ENCODE measurements at places on chromosomes 11 and 22.
A peak's percentile ranks its signal among the peaks of the same experiment; 100 is the strongest.

GRCh38 chr22:18048441-18048898 lies 24.1 kb upstream of the MICAL3 start:
- no peak overlapping the region for H3K4me3 ChIP-seq
- peak; percentile 20 for DNase-seq
- H3K27me3 ChIP-seq = no peaks in the 10 kb centered on the region
- no peaks in the 10 kb centered on the region for H3K4me1 ChIP-seq
- no peak overlapping the region for H3K27ac ChIP-seq
- no peaks in the 10 kb centered on the region for H3K36me3 ChIP-seq

DNA sequence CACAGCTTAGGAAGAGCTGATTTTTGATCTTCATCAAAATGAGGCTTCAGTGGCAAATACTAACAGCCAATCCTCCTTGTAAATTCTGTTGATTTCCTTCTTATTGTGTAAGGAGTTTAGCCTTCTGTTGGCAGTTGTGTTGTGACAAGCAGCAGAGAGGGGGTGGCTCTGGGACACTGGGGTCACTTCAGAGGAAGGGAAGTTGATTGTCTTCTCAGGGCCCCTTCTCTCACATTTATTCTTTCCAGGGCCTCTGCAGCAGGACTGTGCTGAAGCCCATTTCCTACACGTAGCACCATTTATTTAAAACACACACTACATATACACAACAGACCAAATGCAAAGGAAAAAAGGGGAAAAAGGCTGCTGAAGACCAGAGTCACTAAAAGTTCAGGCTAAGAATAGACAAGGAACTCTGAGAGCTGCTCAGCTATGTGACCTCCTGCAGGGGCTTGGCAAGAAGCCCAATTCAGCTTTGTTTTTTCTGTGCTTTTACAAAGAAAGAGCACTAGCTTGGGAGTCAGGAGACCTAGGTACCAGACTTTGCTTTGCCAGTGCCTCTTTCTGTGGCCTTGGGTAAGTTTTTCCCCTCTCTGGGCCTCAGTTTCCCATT lies 28.3 kb upstream of the UPB1 start:
- no peaks in the 10 kb centered on the region for H3K27me3 ChIP-seq
- peak; percentile 54 for DNase-seq

- no peak overlapping the region for H3K27ac ChIP-seq
- H3K27me3 ChIP-seq = peaks cover 5% of the 10 kb centered on the region
- no peak overlapping the region for H3K4me3 ChIP-seq
- DNase-seq = peak; percentile 92
These were observed 1252.7 kb downstream of the BRD1 start for GRCh38 chr22:48574776-48575617.

DNA sequence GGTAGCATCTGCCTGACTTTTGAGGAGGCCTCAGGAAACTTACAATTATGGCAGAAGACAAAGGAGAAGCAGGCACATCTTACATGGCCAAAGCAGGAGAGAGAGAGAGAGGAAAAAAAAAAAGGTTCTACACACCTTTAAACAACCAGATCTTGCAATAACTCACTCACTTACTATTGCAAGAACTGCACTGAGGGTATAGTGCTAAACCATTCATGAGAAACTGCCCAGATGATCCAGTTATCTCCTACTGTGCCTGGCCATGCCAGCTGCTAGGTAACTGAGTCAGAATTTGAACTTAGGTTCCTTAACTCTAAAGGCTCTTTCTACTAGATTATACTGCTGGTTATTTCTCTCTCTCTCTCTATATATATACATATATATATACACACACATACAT lies 7.3 kb downstream of the HORMAD2 start:
- no peaks in the 10 kb centered on the region for H3K36me3 ChIP-seq
- H3K27me3 ChIP-seq = no peaks in the 10 kb centered on the region
- no peak overlapping the region for H3K4me3 ChIP-seq

GRCh38 chr11:134019500-134019899 lies 49.4 kb upstream of the JAM3 start:
- peaks cover 29% of the 10 kb centered on the region for H3K27me3 ChIP-seq
- H3K4me1 ChIP-seq = no peaks in the 10 kb centered on the region
- DNase-seq = no peak
- no peak overlapping the region for H3K4me3 ChIP-seq
- no peaks in the 10 kb centered on the region for H3K36me3 ChIP-seq
